ENCODE measurements at places on chromosomes 7 and 10.
A peak's percentile ranks its signal among the peaks of the same experiment; 100 is the strongest.

GRCh38 chr10:14378387-14378960, 47.8 kb upstream of the FRMD4A start:
- DNase-seq: no peak

GRCh38 chr7:97001656-97002554, 3.4 kb upstream of the DLX6 start:
- no peak for DNase-seq

DNA sequence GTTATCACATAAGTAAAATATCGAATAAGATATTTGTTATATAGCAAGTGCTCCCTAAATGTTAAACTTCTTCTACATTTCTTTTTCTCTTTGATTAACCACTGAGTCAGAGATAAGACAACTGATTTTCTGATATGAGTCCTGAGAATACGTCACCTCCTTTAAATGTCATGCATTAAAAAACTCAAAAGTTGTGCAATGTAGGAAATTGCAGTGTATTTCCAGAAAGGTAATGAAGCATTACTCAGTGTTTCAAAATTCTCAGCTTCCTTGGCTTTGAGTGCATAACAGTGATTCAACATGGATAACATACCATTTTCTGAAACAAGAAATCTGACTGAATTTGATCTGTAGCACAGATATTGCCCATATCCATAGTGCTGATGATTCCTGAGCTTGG, 155.8 kb downstream of the BMPER start:
- peak; percentile 68 for DNase-seq

DNA sequence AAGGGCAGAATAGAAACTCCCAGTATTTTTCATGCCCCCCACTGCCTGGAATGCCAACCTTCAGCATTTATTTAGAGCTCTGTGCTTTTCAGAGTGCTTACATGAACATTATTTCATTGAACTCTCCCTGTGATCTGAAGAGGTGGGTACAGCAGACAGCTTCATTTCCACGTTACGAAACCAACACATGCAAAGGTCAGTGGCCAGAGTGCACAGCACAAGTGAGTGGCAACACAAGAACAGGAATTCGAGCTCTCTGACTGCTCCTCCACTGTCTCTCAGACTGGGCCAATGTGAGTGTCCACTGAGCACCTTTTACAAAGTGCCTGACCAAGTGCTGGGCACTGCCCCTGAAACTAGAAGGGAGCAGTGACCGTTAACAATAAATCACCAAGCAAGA, 162.9 kb downstream of the GLI3 start:
- no peak for DNase-seq

DNA sequence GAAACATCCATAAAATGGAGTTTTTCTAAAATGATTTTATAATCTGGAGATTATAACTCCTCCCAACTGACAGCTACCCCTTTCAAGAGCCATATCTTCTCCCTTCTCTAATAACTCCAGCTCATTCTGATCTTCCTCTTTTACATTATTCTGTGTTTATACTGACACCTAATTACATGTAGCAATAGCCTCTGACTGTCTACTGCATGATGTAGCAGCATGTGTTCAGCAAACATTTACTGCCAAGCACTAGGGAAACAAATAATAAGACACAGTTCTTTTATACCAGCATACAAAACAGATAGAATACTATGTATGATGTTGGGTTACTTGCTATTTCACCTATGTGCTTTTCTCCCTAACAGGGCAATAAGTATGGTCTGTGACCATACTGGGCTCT, 20.7 kb downstream of the RBM28 start:
- DNase-seq: no peak

DNA sequence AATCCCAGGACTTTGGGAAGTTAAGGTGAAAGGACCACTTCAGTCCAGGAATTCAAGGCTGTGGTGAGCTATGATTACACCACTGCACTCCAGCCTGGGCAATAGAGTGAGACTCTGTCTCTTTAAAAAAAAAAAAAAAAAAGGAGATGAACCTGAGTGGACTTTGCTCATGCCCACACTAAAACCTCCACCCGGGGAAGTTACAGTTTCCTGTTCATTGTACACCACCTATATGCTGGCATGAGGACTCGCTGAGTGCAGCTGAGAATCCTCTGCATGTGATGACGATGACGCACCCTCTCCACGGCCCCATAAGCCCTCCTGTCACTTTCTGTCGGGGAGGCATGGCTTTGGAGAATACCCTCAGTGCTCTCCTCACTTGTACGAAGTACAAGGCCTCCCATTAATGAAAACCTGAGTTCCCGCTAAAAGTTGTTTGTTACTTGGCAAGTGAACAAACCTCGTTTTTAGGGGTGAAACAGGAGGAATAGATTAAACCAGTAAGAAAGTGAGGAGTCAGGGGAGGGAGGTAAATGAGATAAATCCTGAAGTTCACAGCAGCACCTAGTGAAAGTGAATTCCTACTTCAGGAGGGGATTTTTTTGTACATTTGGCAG, 15.9 kb downstream of the TMEM176B start:
- DNase-seq: peak; percentile 67

GRCh38 chr7:106866298-106867281, 1.5 kb downstream of the PIK3CG start:
- no peak for DNase-seq

DNA sequence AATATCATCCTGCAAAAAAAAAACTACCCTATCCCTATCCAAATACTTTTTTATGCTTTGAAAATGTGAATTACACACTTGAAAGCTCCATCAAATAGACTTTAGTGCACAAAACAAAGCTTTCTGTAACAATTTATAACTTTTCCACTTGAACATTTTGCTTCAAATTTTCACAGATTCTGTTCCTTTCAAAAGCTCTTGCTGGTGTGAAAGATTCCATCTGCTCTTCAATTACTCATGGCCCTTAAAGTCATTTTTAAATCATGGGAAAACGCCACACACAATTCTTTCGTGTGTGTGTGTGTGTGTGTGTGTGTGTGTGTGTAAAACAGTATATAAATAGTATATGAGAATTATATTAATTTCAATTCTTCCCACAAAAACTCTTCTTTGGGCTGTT, 167.5 kb downstream of the PRPF18 start:
- no peak for DNase-seq

- DNase-seq: no peak
Observed at GRCh38 chr7:85074992-85075391, 111.9 kb downstream of the SEMA3D start.

GRCh38 chr10:130138479-130138866, 2.3 kb downstream of the GLRX3 start:
- DNase-seq: peak; percentile 84

GRCh38 chr7:94782777-94783176, 124.6 kb upstream of the PPP1R9A start:
- DNase-seq: no peak

- no peak for DNase-seq
Observed at GRCh38 chr7:116436305-116436826, 63.2 kb upstream of the CAV2 start.

GRCh38 chr10:131972474-131973071, 9.2 kb downstream of the BNIP3 start:
- peak; percentile 62 for DNase-seq

All from kidney tubule cell (primary cell).